ENCODE measurements at places on chromosomes 4 and X.

DNA sequence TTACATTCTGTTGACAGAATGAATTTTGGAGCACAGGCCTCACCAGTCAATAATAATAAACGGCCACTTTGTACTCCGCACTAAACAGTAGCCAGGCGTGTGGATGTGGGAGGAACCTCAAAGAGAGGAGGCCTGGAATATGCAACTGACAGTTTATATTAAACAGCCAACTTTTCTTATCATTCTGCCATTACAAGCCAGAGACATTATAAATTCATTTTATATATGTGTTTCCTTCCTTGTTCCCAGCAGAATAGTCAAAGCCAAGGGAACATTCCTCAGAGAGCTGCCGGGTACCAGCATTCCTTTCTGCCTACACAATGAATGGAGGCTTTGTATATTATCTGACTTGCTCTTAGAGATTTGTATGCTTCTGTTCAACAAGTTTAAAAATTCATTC is 436.5 kb upstream of the FTHL17 start:
- no peak for DNase-seq

- DNase-seq, result no peak
Observed at GRCh38 chrX:33721927-33722326, 410.2 kb downstream of the FAM47A start.

- no peak for DNase-seq
Observed at GRCh38 chr4:63583561-63583960, 825.7 kb downstream of the TECRL start.

- DNase-seq, result no peak
Observed at GRCh38 chrX:110588164-110588563, 207.5 kb downstream of the CHRDL1 start.

- DNase-seq, result peak; percentile 3
Observed at GRCh38 chrX:40734971-40735324, 394 bp downstream of the MED14 start.
